A172 (cell line): ENCODE measurements at places on chromosomes 6 and 20. TPM values are rescaled to one million over a fixed set of nuclear protein-coding genes. Genes with fewer than 3 reads are reported as not detected.

DNA sequence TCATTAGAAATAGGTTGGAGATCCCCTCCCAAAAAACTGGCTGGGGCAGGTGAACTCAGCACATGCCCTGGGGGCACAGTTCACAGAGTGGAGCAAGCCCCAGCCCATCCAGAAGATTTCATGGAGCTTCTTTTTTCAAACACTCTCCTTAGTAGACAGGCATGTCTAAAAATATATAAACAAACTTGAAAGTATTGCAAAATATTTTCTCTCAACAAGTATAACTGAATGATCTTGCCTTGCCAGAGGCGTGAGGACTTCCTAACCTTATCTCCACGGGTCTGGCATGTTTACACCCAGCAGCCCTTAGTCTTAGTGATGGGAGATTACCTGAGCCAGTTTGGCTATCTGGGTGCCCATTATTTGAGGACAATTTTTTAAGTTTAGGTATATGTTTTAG lies 107.1 kb downstream of the QRSL1 start:
- DNase-seq: no peak

GRCh38 chr6:126077810-126078776 lies 91.8 kb downstream of the TRMT11 start:
- DNase-seq: no peak

GRCh38 chr20:15905661-15906060 lies 667.6 kb downstream of the KIF16B start:
- DNase-seq: no peak

GRCh38 chr6:107690643-107691061 lies 133.5 kb downstream of the SCML4 start:
- no peak for DNase-seq

GRCh38 chr6:4369616-4370015 lies 234.2 kb upstream of the ECI2 start:
- DNase-seq: peak; percentile 82

GRCh38 chr6:133937909-133938308 lies 15.1 kb upstream of the TBPL1 start:
- DNase-seq: no peak

DNA sequence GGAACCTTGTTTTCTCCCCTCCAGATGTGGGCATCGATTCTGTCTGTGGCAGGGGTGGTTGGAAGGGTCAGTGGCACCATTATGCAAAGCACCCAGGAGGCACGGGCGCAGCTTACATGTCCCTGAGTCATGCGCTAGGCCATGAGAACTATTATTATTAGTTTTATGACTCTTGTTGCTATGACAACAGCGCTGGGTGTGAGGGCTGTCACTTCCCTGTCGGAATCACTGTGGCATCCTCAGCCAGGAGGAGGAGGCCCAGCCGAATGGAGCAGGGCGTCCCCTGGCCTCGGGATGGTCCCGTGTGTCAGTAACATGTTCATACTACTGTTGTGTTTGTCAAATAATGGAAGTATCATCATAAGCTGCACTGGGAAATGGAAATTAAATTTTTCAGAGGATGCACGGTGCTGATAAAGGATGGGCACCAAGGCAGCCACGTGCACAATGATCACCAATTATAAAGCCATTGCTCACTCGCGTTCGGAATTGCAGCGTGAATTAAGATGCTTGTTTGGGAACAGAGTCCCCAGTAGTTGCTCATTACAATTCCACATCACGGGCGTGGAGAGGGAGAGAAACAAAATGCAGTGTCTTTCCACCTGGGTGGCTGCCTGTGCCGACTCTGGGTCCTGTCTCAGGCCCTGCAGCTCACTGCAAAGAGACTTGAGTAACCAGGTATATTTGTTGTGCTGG lies 247.9 kb downstream of the CDH4 start:
- DNase-seq: peak; percentile 24

GRCh38 chr6:122610690-122611455 lies 668 bp downstream of the PKIB start:
- peak; percentile 5 for DNase-seq

DNA sequence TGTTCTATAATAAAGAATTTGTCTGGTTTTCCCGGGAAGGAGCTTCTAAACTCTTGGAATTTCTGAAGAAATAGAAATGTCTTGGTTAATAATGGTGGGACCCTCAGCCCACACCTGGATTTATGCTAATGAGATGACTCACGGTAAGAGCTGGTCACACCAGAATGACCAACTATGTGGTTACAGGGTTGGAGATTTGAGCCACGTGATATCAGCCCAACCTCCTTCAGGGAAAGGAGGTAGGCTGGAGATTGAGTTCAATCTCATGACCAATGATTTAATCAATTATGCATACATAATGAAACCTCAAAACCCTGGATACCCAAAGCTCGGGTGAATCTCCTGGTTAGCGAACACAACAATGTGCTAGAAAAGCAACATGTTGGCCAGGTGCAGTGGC lies 22.1 kb upstream of the CDKN1A start:
- no peak for DNase-seq

DNA sequence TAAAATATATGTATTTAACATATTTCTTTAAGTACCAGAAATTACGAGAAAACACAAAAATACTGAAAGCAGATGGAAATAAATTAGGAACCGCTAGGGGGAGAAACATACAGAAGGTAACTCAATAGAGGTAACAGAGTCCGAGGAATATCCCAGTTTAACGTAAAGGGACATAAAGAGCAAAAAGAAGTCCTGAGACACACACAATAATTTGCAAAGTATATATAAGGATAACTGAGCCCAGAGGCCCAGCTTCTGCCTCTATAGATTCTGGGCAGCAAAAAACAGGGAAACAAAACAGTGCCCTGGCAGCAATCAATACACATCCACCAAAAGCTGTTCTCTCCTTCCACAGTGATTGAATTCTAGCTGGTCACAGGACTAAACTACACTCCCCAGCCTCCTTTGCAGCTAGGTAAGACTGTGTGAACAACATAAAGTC lies 15.1 kb downstream of the TBC1D32 start:
- DNase-seq: no peak

GRCh38 chr6:105797983-105798453 lies 288.1 kb upstream of the PRDM1 start:
- no peak for DNase-seq

DNA sequence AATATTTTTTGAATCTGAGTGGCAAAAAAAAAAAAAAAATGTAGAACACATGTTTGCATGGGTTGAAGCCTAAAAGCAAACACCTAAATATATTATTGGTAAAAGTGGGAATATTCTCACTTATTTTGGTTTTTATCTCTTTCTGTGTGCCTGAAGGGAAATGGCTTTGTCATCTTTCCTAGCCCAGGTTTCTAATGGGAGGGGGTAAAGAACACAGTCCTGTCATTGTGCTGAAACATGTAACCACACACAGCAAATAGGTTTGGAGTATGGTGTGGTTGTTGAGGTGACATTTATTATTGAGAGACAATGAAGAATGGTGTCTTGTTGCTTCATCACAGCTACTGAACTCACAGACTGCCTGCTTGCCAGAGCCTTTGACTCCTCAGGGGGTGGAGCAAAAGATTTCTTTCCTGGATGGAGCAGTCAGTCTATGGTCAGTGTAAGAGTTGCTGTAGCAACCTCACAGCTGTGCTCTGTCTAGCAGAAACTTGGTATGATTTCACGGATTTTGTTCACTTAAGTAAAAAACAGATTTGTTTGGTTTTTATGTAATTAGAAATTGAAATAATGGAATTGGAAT lies 70.2 kb downstream of the CEP57L1 start:
- peak; percentile 43 for DNase-seq

DNA sequence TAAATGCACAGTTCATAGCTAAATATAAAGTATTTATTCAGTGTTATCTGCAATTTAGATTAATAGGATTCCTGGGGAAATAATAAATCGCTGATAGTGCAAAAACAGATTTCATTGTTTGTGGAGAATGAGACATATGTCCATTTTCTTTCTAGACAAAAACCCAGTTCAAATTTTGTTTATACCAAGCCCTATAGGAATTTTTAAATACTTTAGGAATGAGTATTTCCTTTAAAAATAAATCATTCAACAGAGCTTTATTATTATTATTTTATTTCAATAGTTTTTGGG lies 86.5 kb downstream of the METTL24 start:
- DNase-seq: no peak

- no peak for DNase-seq
These were observed 130.5 kb downstream of the HFE start for GRCh38 chr6:26217714-26218075.

DNA sequence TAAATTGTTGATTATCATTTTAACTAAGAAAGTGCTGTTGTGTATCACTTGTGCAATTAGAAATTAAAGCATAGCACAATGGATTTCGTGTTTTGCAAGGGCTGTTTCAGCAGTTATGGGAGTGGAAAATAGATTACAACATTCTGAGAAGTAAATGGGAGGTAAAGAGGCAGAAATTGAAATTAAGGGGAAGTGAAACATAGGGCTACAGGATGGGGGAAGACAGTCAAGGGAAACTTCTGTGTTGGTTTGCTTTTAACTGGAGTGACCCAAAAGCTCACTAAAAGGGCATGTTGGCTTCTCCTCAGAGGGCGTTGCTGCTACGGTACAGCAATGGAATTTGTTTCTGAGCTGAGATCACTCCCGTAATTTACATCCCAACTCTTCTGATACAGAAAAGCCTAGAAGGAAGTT lies 147.5 kb downstream of the BCAS1 start:
- DNase-seq: no peak

- DNase-seq: no peak
These were observed 590.7 kb downstream of the EYS start for GRCh38 chr6:65116326-65116725.

- peak; percentile 51 for DNase-seq
These were observed 50.0 kb downstream of the CNKSR3 start for GRCh38 chr6:154460306-154461071.

DNA sequence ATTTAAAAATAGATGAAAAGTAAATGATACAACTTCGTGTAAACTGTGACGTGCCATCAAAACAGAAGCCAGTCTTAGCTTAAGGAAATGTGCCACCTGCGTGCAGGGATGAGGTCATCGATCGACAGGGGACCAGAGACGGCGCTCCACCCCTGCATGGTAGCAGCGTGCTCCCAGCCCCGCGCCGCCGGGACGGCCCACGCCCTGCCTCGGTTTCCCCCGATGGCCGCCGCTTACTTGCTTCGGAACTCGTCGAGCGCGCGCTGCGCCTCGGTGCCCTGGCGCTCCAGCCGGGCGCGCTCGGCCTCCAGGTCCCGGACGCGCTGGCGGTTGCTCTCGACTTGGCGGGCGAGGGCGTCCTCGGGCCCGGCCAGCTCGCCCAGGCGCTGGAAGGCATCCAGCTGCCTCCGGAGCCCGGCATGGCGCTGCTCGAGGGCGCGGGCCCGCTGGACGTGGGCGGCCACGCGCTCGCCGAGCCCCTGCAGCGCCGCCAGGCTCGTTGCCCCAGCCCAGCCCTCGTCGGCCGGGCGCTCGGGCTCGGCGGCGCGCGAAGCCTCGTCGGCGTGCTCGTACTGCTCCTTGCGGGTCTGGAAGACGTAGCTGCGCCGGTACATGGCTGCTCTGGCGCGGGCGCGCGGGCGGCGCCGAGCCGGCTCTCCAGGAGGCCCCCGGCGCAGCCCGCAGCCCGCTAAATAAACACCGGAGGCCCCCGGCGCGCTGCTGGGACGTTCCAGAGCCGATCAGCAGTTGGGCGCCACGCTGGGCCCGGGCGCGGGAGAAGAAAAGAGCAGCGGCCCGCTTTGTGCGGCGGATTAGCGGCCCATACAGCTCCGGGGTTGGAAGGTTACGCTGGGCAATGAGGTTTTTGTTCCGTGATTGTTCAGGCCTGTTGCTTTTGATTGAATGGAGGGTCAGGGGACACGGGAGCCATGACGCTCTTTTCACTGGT lies at the start of gene BFSP1:
TSS of gene BFSP1 (minus strand) at position 664 of the 949 bp plus-strand sequence. CDS start at position 614, 50 bp downstream.
- no peak for DNase-seq

The MAS1 gene
- not detected in 2 replicates for total RNA-seq

The CYB5R4 gene
- total RNA-seq: 30.5 and 35.0 TPM in 2 replicates

The TMEM217 gene
- total RNA-seq: 0.12 and 3.2 TPM in 2 replicates

The COL20A1 gene
- total RNA-seq: 0.36 TPM in 1 of 2 replicates, not detected in the other

The PDYN gene
- total RNA-seq: not detected in 2 replicates

The NKAIN4 gene
- total RNA-seq: not detected in 2 replicates

The CAGE1 gene
- total RNA-seq: not detected in 2 replicates

The PSORS1C1 gene
- total RNA-seq: 1.1 and 3.4 TPM in 2 replicates

The ZNF451 gene
- total RNA-seq: 27.7 and 33.2 TPM in 2 replicates

The MEP1A gene
- not detected in 2 replicates for total RNA-seq

The CALHM4 gene
- not detected in 2 replicates for total RNA-seq
